ENCODE measurements at places on chromosomes 3 and 15. TPM values are rescaled to one million over a fixed set of nuclear protein-coding genes. Genes with fewer than 3 reads are reported as not detected.

Gene AADAC
- not detected for polyA plus RNA-seq

Gene RPL32
- polyA plus RNA-seq: 5,104 TPM

Gene FETUB
- polyA plus RNA-seq: not detected

Gene SPATA12
- not detected for polyA plus RNA-seq

Gene KBTBD13
- 0.12 TPM for polyA plus RNA-seq

GRCh38 chr3:64651303-64651702 lies 36.5 kb downstream of the ADAMTS9 start:
- H3K36me3 ChIP-seq: no peaks in the 10 kb centered on the region
- H3K27ac ChIP-seq: no peak overlapping the region
- no peak overlapping the region for H3K4me3 ChIP-seq
- H3K27me3 ChIP-seq: no peaks in the 10 kb centered on the region
- no peak for DNase-seq

DNA sequence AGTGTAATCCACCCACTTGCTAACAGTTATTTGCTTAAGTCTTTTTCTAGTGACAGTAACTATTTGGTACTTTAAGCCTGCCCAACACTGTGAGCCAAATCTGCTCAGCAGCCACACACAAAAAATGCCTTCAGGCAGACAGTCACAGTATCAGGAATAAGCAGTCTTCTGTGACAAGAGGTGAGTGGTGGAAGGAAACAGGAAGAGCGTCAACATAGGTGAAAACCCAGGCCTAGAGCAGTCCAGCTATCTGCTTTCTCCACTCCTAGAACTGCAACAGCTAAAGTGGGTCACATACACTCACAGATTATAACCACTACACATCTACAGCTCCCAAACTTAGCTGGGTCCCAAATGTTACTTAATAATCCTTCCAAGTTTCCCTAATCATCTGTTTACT lies 213.7 kb downstream of the ZBTB20 start:
- no peaks in the 10 kb centered on the region for H3K36me3 ChIP-seq
- no peak for DNase-seq
- no peak overlapping the region for H3K4me3 ChIP-seq
- no peaks in the 10 kb centered on the region for H3K4me1 ChIP-seq
